Chondrocyte (in vitro differentiated cells): ENCODE measurements at places on chromosomes 5 and 9. TPM values are rescaled to one million over a fixed set of nuclear protein-coding genes. Genes with fewer than 3 reads are reported as not detected.

DNA sequence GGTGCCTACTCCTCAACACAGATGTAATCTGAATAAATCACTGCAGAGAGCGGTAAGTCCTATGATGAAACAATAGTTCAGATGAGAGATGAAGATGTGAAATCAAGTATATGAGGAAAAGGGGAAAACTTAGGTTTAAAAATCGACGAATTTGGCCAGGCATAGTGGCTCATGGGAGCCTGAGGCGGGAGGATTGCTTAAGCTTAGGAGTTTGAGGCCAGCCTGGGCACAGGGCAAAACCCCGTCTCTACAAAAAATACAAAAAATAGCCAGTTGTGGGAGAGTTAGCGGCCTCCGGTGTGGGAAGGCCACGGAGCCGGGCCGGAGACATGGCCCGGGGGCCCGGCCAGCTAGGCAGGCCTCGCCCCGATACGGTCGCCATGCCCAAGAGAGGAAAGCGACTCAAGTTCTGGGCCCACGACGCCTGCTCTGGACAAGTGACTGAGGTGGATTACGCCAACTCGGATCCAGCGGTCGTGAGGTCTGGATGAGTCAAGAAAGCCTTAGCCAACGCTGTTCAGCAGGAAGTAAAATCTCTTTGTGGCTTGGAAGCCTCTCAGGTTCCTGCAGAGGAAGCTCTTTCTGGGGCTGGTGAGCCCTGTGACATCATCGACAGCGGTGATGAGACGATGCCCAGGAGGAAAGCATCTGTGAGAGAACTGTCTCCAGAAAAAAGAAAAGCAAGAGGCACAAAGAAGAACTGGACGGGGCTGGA, 62.8 kb upstream of the SUB1 start:
- DNase-seq, result no peak

- no peak for DNase-seq
These were observed 68.1 kb downstream of the SEMA6A start for GRCh38 chr5:116506488-116506887.

DNA sequence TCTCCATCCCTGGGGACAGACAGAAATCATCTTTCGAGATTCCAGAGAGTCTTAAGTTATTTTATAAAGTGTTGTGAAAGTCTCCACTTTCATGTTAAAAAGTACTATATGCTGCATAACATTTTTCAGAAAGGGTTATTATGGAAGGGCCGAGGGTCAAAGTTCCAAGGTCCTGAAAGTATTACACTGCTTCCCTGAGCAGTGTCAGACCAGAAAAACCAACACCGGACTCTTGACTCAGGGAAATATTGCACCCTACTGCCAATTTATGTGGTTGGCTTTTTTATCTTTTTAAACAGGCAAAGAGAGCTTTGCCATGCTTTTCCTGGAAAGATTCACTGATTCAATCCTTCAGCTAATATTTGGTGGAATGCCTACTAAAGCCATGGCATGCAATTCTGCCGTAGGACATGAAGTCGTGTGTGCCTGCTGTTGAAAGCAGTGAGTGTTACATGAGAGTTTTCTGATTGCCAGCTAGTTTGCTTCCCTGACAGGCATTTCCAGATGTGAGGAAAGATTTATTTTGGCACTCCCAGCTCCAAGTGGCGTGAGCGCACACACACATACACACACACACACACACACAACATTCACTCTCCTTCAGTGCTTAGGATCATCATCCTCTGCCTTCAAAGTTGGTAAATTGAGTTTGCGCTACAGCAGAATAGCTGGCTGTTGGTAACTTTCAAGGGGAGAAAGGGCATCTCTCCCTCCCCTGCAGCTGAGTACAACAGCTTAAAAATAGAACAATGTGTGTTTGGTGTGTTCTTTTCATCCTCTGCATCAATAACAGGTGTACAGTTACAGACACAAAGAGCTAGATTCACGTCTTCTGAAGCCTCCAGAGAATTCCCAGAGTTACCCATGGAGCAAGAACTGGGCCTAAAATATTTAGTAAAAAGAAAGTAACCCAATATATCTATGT, 45.6 kb downstream of the SLC1A3 start:
- DNase-seq, result no peak

Gene PCDHB5
- total RNA-seq, result 6.6 to 11.4 TPM (median 10.2 TPM) in 3 replicates

DNA sequence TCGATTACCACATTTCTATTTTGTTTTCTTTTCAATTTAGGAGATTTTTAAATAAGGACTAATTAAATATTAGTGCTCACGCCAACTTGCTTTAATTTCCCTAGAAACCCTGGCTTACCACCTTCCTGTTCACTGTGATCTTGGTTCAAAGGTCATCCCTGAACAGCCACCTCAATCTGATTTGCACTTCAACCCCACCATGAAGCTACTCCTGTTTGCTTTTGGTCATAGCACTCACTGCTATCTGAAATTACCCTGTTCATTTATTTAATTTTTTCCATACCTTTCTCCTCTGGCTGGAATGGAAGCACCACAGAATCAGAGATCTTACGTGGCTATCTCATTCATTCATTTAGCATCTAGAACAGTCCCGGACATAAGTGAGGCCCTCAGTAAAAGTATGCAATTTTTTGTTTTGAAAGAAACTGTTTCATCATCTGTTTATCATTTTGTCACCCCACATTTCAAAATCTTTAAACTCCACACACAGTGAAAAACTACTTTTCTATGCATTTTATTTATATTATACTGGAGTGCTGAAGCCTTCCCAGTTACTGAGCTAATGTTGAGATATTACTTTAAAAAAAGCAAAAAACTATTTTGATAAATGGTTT, 17.2 kb upstream of the ADAMTSL1 start:
- DNase-seq, result no peak

Gene PCDHB6
- total RNA-seq, result 1.2 to 3.1 TPM (median 1.2 TPM) in 3 replicates

Gene MBLAC2
- 6.6 to 8.2 TPM (median 7.1 TPM) in 3 replicates for total RNA-seq

- DNase-seq, result no peak
These were observed 19.7 kb downstream of the CPEB4 start for GRCh38 chr5:173907686-173908371.

Gene SPINK7
- total RNA-seq, result not detected in 3 replicates

GRCh38 chr5:103668281-103668680, 105.7 kb upstream of the NUDT12 start:
- DNase-seq, result no peak

DNA sequence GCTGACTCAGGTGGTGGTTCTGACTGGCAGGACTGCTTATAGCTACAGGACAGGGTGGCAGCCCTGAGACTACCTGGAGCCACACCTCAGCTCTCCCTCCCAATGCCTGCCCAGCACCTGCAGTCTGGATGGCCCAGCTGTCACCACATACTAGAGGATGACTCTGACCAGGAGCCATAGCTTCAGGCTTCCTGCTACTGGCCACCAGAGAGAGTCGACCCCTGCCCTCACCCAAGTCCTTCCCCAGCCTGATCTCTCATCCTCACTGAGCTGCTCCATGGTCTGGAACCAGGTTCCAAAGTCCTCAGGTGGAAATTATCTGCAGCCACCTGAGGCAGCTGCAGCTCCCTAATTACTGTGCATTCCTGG, 25.6 kb upstream of the TDRD7 start:
- no peak for DNase-seq

GRCh38 chr5:156920042-156920860, 42.8 kb downstream of the TIMD4 start:
- DNase-seq, result no peak

DNA sequence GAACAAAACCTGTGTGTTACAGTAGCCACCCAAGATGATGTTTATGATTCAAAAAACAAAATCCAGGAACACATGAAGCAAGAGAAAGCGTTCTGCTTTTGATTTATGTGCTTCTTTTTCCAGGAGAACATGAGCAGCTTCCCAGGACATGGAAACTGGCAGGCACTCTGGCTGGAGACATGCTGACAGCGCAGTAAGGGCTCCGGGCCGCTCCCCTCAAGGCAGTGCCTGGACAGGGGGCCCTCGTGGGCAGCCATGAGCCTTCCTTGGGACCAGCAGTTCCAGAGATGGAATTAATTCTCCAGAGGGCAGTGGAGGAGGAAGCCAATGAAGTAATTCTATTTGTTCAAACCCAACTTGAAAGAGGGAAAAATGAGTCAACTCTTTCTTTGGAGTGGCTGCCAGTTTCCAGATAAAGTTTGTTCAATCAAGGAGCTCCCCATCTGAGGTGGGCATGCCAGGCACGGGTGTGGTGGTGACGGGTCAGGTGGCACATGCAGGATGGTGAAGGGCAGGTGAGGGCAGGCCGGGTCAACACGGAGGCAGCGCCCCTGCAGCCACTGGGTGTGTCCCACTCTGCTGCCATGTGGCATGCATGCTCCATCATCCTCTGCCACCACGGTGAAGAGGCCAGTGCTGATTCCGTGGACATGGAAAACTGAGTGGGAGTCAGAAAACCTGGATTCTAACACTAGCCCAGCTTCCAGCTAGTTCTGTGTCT, 83.8 kb downstream of the OTULIN start:
- no peak for DNase-seq

Gene CDH9
- not detected in 3 replicates for total RNA-seq

- DNase-seq, result no peak
These were observed 197.7 kb downstream of the PRELID2 start for GRCh38 chr5:145637396-145637795.

Gene GLRX
- 18.3 to 24.8 TPM (median 21.6 TPM) in 3 replicates for total RNA-seq

DNA sequence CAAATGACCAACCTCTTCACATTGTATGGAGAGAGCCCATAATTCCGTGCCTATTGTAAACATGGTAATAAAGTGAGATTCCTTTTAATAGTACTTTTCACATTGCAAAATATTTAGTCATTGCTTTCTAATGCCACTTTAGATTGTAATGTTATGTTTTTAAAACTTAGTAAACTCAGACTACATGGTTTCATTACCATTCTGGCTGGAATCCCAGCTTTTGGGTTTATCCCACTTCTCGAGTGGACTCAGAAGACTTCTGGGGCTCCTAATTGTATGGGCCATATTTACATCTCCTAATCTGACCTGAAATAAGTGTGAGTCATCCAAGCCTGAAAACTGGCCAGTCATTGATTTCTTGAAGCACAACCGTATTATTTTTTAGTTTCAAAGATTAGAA, 217.6 kb downstream of the CAAP1 start:
- no peak for DNase-seq

Gene IL3
- total RNA-seq, result not detected in 3 replicates

DNA sequence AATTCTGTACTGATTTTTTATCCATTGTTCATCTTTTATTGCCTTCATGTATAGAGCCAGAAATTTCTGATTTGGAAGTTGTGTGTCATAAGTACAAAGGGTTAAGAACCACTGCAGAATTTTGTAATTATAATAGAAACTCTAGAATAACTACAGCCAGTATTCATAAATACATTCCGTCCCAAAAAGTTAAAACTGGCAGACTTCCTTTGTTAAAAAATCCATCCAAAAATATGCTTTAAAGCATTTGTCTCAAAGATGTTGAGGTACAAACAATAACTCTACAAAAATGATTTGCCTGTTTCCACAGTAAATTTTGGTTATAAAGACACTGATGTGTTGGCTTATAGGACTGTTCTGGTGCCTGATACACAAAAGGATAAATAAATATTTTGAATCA, 436.6 kb downstream of the DTWD2 start:
- no peak for DNase-seq

Gene C9orf153
- 0.48 TPM in 1 of 3 replicates, not detected in the others for total RNA-seq

Gene IL12B
- total RNA-seq, result not detected in 3 replicates

GRCh38 chr5:66989286-66989685, 207.3 kb downstream of the CD180 start:
- no peak for DNase-seq

DNA sequence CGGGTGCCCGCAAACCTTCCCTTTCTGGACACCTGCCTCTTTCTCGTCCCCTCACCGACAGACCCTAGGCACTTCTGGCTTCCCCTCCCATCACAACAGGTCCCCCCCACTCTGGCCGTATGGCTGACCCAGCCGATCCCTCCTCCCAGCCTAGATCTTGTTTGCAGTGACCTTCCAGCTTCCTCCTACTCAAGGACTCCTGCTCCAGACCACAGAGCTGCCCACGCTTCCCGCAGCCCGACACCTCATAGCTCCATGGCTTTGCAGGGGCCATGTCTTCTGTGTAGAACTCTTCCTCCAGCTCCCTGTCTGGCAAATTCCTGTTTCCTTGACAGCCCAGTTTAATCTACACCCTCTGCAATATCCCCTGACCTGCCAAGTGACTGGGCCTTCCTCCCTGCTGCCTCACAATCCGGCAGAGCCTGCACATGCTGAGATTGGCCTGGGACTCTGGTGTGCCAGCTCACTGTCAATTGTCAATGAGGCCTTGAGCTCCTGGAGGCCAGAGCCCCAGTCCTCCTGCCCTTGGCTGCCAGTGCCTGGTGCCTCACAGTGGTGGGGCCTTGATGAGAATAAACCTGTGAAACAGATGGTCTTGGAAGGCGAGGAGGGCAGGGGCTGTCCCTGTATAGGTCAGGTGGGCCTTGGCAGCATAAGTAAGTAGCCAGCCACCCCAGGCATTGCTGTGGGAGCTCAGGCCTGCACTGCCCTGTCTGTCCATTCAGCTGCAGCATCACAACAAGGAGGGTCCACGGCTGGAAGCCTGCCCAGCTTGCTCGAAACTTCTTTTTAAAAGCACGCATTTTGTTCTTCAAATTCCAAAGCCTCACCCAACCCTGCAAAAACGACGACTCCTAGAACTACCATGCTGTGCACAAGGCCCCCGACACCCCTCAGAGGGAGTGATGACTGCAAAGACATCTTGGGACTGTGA, 50.5 kb downstream of the GADD45G start:
- peak; percentile 60 for DNase-seq

DNA sequence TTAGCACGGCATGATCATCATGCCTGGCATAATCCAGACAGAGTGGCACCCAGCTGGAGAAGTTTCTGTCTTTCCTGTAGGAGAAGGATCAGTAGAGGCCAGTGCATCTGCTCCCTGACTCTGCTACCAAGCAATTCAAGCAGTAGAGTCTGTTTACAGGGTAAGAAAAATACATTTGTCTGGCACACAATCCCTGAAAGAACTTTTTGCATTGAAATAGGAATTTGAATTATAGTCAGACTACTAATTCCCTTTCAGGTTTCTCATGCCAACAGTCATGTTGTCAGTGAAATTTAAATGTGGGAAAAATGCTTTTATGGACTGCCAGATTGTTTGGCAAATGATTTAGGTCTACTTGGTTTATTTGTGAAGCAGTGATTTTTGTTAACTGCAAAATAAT, 125.6 kb downstream of the RAB3C start:
- DNase-seq, result no peak
